ENCODE measurements at places on chromosomes 11 and 22.

GRCh38 chr11:11038782-11039181 lies 180.9 kb upstream of the ZBED5 start:
- DNase-seq, result no peak

DNA sequence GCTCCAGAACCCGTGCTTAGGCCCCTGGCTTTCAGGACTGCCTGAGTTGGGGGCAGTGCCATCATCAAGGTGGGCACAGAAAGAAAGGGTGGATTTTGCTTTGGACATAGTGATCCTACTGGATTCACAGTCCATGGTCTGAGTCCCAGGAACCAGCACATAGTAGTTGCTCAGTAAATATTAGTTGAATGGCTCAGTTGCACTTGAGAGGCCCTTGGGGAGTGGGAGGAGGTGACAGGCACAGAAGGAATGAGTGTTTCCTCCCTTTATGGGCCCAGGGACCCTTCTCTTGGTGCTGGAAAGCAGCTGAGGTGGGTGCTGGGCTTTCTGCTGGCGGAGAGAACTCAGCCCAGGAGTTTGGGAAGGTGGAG lies 16.6 kb downstream of the ARHGEF17 start:
- no peak for DNase-seq

DNA sequence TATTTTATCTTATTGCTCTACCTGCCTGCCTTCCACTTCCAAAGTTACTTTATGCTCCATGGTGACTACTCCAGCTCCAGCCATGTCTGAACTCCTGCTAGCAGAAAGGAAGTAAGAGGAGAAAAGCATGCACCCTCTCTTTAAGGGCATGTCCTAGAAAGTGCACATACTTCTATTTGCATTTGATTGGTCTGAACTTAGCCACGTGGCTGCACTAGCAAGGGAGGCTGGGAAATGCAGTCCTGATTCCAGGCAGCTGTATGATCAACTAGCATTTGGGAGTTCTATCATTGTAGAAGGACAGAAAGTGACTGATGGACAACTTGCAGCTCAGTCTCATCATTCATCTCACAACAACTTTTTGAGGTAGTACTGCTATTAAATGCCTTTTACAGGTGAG lies 515.7 kb downstream of the BUD13 start:
- DNase-seq, result no peak

DNA sequence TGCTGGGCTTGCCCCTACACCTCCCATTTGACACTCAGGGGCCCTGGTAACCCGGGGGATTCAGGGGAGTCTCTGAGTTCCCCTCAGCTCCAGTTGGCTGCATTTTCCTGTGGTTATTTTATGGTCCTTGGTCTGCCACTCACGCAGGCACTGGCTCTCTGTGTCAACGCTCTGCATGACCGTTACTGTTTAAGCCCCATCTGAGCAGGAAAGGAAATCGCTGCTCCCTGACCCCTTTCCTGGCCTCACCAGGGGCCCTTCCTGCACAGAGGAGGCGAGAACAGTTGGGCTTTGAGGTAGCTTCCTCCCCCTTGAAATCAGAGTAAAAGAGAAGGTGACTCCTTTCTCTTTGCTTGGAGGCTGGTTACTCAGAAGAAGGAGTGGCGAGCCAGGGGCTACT lies 2.4 kb downstream of the C1QTNF4 start:
- DNase-seq, result no peak

GRCh38 chr11:133064152-133064877 lies 468.0 kb downstream of the OPCML start:
- no peak for DNase-seq

- DNase-seq, result no peak
Measured at GRCh38 chr11:93686812-93687211, 25.3 kb downstream of the CEP295 start.

- no peak for DNase-seq
Measured at GRCh38 chr11:7572001-7572712, 58.4 kb downstream of the PPFIBP2 start.

GRCh38 chr22:42944409-42944808 lies 70.5 kb downstream of the PACSIN2 start:
- DNase-seq, result no peak

- no peak for DNase-seq
Measured at GRCh38 chr11:86444981-86445380, 70.3 kb downstream of the CCDC81 start.

GRCh38 chr11:1351278-1351937 lies 38.3 kb upstream of the BRSK2 start:
- no peak for DNase-seq

- no peak for DNase-seq
Measured at GRCh38 chr11:44536788-44537516, 28.5 kb upstream of the CD82 start.

GRCh38 chr11:120702656-120703055 lies 191.1 kb downstream of the GRIK4 start:
- DNase-seq, result no peak

DNA sequence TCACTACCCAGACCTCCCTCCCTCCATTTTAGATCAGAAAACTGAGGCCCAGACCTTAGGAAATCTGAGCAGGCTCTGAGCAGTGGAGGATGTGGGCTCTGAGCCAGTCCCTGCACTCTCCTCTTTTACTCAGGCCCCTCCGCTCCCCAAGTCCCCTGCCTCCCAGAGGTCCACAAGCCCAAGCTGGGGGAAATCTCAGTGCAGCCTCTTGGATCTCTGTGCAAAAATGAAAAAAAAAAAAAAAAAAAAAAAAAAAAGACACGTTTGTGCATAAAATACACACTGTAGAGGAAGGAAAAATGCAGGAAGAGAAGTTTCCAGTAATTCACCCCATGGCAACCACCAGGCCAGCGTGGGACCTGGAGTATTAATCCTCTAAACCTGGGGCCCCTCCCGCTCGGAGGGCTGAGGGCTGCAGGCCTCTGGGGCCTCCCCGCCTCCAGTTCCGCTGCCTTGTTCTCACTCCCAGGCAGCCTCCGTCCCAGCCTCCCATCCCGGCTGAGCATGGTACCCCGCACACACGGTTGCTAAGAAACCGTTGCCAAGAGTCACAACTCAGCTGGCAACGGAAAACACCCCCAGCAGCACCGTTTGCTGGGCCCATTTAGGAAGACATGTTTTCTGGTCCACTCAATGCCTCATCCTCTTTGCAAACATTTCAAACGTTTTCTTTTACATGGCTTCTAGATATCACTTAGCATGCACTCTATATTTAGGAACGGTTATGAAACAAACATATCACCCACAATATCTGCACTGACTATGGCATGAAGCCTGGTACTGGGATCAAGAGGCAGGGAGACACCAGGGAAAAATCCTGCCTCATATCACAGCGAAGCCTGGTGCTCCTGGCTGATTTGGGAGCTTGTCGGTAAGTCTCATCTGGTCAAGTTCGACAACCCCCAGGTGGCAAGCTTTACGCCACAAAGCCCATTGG lies 227.5 kb downstream of the CTTN start:
- no peak for DNase-seq

GRCh38 chr11:30710221-30710620 lies 124.1 kb upstream of the MPPED2 start:
- no peak for DNase-seq

- DNase-seq, result no peak
Measured at GRCh38 chr22:19579880-19580279, 55.7 kb upstream of the CLDN5 start.

GRCh38 chr22:24181088-24181995 lies at the start of gene SUSD2:
SUSD2 (plus strand) TSS chr22:24181487; CDS start chr22:24181520, 33 bp downstream.
- DNase-seq, result no peak

DNA sequence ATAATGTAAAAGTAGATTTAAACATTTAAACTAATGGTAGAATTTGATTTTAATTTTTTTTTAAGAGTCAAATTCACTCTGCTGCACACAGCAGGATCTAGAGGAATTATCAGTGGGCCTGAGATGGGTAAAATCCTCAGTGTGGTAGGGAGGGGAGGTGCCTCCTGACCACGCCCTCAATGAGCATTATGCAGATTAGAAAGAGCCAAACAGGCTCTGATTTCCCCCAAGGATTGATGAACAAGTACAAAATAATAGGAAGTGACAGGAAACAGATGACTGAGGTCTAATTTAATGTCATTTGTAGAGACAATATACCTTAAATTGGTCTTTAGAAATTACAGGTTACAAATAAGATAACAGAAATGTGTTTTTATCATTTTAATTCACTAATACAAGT lies 155.2 kb downstream of the DCDC1 start:
- DNase-seq, result no peak

GRCh38 chr11:122852074-122852795 lies 13.9 kb downstream of the CRTAM start:
- DNase-seq, result no peak

- no peak for DNase-seq
Measured at GRCh38 chr11:135062994-135063393, 651.0 kb upstream of the B3GAT1 start.

- no peak for DNase-seq
Measured at GRCh38 chr22:17097701-17098100, 12.9 kb downstream of the IL17RA start.

- DNase-seq, result no peak
Measured at GRCh38 chr22:42649246-42650099, at the start of gene CYB5R3. CYB5R3 (minus strand) TSS chr22:42649392; CDS start chr22:42649315, 77 bp downstream.

DNA sequence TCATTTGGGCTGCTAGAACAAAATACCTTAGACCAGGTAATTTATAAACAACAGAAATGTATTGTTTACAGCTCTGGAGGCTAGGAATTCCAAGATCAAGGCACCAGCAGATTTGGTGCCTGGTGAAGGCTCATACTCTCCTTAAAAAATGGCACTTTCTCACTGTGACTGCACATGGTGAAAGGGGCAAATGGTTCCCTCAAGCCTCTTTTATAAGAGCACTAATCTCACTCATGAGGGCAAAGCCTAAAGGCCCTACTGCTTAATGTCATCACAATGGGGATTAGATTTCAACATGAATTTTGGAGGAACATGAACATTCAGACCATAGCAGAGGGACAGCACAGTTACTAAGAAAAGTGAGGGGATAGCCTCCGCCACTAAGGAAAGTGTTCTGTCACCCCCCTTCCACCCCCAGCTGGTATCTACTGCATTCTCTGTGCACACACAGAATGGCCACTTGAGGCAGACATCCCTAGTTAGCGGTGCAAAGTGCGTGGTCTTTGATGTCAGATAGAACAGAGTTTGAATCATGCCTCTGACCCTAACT lies 47.2 kb upstream of the CEP295 start:
- DNase-seq, result no peak

DNA sequence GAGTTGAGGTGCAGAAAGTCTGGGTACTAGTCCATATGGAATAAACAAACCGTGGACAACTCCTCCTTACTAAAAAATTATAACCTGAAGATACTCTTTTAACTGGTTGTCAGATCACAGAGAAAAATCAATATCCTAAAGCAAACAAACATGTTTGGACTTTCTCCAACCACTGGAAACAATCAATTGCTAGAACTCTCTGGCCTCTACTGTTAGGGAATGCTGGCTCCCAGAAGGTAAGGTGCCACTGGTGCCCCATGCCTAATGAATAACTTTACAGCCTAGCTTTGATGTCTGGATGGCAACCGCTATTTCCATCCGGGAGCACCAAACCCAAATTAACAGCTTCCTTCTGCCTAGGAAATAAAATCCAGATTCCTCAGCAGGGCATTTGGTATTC lies 74.5 kb downstream of the AMBRA1 start:
- DNase-seq, result no peak

DNA sequence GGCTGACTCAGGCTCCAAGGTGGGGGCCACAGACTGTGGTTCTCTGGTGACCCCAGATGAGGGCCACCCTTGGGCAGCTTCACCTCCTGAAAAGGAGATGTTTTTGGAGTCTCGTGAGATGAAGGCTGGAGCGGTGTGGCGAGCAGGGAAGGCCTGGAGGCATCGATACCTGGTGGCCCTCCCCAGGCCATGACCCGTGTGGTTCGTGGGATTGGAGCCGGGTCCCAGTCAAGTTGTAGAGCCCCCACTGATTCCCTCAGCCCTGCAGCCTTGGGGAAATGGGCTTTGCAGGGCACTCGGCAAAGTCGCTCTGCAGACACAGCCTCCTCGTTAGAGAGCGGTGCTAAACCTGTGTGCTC lies 1083.4 kb downstream of the BRD1 start:
- no peak for DNase-seq

DNA sequence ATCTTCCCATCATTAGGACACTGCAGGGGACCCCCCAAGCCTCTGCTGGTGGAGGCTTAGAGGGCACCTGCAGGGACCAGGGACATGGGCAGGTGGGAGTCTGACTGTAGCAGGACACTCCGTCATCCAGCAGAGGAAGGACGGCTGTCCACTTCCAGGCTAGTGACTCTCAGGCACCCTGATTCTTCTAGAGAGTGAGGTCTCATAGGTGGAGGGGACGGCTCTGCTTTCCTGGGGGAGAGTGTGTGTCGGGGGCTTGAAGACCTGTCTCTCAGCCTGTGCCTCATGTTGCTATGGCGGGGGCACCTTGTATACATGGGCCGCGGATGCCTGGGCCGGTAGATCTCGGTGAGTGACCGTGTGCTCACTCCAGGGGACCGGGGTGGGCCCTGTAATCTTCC lies 1116.6 kb downstream of the BRD1 start:
- DNase-seq, result no peak

DNA sequence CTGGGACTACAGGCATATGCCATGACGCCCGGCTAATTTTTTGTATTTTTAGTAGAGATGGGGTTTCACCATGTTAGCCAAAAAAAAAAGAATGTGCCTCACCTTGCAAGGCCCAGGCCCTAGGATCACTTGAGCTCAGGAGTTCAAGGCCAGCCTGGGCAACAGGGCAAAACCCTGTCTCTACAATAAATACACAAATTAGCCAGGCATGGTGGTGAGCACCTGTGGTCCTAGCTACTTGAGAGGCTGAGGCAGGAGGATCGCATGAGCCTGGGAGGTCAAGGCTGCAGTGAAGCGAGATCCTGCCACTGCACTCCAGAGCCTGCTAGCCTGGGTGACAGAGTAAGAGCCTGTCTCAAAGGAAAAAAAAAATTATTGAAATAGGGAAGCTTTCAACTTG lies 8.1 kb upstream of the LDHC start:
- no peak for DNase-seq

- DNase-seq, result peak; percentile 71
Measured at GRCh38 chr22:37639070-37639760, at the start of gene SH3BP1. SH3BP1 (plus strand) TSS chr22:37639669; CDS start chr22:37639788, 119 bp downstream.

- DNase-seq, result no peak
Measured at GRCh38 chr11:115181538-115181937, 322.7 kb downstream of the CADM1 start.

GRCh38 chr11:33324302-33324985 lies 67.3 kb downstream of the HIPK3 start:
- DNase-seq, result no peak

DNA sequence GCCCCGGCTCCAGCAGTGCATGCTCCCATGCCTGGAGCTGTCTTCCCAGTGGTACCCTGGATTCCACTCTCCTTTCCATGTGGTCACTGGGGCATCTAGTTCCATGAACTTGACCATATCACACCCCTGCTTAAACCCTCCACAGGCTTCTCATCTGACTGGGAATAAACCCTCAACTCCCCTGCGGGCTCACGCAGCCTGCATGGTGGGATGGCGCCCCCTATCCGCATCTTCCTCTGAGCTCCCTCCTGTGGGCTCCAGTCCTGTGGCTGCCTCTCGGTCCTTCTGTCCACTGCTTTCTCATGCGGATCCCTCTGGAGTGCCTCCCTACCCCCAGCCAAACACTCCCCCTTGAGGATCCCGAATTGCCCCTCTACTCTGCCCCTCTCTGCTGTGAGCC lies 41.4 kb upstream of the TTLL12 start:
- DNase-seq, result peak; percentile 55

GRCh38 chr22:38858492-38858891 lies 13.5 kb downstream of the CBX6 start:
- no peak for DNase-seq

- no peak for DNase-seq
Measured at GRCh38 chr22:29230972-29231875, 25.5 kb downstream of the EMID1 start.

- peak; percentile 88 for DNase-seq
Measured at GRCh38 chr22:37309211-37310074, 27.1 kb downstream of the CYTH4 start.

All from CMK (cell line).